ENCODE measurements at places on chromosomes 5 and 9.

- no peak for DNase-seq
These were observed 13.6 kb upstream of the CAST start for GRCh38 chr5:96648593-96648992.

- no peak for DNase-seq
These were observed 1.4 kb downstream of the NDUFA8 start for GRCh38 chr9:122158202-122158601.

- DNase-seq = no peak
These were observed 26.2 kb downstream of the NIPAL4 start for GRCh38 chr5:157486221-157486681.

GRCh38 chr9:4084435-4084818, 215.4 kb downstream of the GLIS3 start:
- no peak for DNase-seq

GRCh38 chr9:109551651-109552050, 53.5 kb upstream of the PTPN3 start:
- no peak for DNase-seq

GRCh38 chr5:15261269-15261995, 238.5 kb upstream of the FBXL7 start:
- no peak for DNase-seq

GRCh38 chr9:134983074-134983473, 65.4 kb upstream of the FCN1 start:
- DNase-seq = no peak

DNA sequence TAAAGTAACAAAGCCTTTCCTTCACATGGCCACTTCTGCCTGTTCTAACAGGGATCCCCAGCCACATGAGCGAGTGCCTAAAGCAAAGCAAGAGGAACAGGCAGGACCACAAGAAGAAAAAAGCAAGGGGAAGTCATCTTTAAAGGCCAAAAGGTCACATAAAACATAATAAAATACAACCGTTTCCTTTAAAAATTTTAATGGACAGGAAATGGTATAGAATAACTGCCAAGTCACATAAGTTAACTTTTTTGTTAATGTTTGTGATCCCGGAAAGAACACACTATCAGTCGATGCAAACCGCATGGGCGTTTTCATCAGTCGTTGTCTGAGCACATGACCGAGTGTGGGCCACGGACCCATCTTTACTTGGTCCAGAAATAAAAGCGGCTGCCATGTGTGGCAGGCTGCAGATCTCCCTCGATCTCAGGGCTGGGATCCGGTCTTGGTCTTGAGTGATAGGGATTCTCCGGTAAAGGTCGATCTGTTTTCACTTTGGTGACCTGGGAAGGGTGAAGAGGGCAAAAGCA, 15.6 kb downstream of the NDUFA8 start:
- DNase-seq = no peak

DNA sequence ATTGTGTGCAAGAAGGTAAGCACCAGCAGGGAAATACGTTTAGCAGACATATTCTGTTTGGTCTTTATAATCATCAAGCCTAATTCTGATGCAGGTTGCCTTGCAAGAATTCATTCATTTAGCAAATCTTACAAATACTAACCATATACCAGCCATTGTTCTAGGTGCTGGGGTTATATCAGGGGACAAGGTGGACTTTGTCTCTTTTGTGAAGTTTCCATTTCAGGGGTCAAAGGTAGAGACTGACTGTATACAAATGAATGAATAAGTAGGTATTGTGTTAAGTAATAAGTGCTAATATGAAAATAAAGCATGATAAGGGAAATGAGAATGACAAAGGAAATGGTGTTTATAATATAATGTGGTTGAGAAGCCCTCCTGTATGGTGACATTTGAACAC, 64.0 kb downstream of the LNPEP start:
- no peak for DNase-seq

DNA sequence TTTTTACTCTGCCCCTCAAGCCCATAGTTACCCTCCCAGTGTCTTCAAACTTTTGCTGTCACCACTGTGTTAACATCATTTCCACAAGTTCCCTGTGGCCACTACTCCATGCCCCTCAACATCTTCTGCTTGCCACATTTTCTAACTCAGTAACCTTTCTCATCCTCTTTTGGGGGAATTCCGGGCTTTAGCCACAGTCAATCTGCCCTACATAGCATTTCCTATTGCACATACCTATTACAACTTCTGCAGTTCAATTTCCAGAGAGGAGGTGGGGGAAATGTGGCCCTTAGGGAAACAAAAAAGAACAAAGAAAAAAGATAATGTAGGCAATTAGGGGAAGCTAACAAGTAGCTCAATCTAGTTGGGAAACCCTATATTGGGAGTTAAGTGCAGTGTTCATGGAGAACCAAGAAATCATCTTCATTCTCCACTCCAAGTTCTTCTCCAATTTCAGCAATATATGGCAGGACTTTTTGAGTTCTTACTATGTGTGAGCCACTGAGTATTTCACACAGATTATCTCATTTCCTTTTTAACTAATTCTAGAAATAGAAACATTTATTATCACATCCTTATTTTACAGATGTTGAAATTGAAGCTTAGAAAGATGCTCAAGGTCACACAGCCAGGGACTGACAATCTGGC, 40.2 kb upstream of the LPAR1 start:
- no peak for DNase-seq

GRCh38 chr9:77917800-77918199, 113.8 kb downstream of the GNAQ start:
- DNase-seq = no peak

DNA sequence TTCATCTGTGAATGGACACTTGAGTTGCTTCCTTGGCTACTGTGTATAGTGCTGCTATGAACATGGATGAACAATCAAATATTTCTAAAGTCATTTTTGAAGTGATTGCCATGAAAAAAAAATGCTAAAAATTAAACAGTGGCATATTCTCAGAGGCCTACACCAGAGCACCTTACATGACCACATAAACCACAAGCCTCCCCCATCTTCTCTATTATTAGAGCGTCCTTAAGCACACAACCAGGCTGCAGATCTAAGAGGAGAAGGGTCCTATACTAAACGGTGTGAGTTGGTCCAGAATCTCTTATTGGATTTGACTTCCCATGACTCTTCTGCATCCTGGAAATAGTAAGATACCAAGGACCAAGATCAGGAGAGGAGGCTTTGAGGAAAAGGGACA, 34.3 kb downstream of the PCA3 start:
- DNase-seq = no peak

DNA sequence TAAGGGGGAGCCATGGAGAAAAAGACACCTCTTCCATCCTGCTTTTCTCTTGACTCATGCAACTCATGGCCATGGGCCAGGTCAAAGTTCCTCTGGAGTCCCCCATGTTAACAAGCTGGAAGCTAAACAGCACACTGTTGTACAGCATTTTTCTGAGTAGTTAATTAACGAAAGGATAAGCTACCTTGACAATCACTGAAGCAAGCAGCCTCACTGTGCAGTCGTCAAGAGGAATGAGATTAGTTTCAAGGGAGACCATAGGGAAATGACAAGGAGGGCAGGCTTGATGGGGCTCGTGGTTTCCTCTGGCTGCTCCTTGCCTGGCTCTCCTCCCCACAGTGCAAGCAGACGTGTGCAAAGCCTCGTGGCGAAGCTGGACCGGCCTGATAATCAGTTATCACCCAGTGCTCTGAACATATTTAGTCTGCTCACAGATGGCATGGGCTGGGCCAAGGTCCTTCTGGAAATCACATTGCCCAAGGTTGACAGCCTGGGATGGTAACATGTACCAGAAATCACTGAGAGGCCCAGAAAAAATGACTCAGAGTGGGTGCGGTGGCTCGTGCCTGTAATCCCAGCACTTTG, 209.5 kb downstream of the SLIT3 start:
- DNase-seq = no peak

DNA sequence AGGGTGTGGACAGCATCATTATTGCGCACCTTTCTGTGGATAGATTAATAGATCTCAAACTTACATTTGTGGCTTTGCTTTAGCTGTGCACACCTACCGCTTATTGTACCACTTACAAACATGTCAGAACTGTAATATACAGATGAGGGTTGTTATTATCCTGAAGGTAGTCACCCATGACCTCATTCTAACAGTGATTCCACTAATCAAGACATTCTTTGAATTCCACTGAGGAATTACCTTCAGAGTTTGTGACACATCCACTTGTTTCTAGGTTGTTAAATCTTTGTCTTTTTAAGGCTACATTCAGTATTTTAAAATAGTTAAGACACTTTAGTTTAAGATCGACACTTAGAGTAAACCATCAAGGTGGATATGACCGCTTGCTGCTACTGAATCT, 7.8 kb downstream of the KCNV2 start:
- no peak for DNase-seq

GRCh38 chr9:74379718-74380117, 117.4 kb upstream of the RORB start:
- DNase-seq = peak; percentile 20

- DNase-seq = peak; percentile 64
These were observed 4.3 kb upstream of the AHRR start for GRCh38 chr5:317086-317811.

DNA sequence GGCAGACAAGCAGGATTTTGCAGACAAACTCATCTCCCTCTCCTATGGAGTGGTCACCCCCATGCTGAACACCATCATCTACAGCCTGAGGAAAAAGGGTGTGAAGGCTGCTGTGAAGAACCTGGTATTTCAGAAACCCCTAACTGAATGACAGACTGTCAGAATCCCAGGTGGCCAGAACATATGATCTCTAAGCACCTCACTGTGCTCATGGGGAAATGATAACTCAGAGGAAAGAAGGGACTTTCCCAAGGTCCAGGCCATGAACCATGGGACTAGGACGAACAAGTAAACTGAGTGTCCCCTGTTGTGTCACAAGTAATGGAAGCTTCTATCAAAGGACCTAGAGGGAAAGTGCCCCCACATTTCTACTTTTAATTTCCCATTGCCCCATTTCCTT, 14.7 kb upstream of the RECK start:
- no peak for DNase-seq

DNA sequence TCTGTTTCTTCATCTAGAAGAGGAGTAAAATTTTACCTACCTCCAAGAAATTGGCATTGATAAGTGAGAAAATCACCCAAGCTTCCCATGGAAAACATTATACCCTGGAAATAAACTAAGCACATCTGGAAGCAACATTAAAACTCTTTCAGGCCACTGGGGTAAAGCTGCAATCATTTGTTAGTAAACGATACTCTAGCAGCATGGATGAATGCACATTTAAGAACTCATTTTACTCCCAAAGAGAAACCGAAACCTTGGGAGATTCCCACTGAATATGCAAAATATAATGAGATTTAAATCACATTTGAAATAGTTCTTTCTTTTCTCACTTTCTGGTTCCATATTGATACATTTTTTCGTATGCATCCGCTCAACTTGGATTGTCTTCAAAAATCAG, 467.5 kb downstream of the EFNA5 start:
- no peak for DNase-seq

DNA sequence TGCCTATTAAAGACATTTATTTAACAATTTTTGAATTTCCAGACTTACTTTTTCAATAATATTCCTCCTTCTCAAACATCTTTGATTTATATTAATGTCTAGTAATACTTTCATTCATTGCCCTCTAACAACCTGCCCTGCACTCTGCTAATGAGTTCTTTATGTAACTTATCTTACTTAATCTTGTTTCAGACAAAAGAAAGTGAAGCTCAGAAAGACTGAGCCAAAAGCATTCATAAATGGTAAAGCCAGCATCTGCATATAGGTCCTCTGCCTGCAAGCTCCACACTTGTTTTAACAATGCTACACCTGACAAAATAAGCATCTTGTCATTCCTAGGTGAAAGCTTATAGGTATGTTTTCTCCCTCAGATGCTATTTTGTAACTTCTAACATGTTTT, 2.4 kb upstream of the TNPO1 start:
- DNase-seq = no peak

- no peak for DNase-seq
These were observed 35.1 kb downstream of the CDH10 start for GRCh38 chr5:24609706-24610105.

DNA sequence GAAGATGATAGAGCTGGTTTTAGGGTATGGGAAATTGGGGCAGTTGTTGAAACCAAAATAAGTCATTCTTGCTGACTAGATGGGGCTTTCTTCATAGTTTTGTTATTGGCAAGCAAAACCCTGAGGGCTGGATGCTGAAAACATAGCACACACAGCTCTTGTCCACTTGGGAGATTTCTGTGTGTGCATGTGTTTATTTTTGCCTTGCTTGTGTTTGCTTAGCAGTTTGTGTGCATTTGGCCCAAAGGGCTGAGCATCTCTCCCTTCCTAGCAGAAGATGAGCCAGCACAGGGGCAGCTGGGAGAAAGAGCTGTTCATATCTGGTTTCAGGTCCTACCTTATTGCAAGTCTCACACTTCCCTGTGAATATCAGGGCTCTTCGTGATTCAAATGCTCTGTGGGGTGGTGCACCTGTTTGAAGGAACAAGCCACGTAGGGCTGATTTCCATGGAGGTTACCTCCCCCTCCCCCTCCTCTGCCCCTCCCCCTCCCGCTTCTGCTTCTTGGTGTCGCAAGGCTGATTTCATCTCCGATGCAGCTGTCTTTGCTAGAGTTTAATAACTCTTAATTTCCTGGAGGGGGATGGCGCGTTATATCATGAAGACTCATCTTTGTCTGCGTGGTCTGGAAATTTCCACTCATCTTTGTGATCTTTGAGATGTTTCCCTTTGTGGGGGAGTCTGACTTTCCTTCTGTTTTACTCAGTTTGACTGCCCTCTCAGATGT, 296.5 kb downstream of the ARHGAP26 start:
- DNase-seq = no peak

DNA sequence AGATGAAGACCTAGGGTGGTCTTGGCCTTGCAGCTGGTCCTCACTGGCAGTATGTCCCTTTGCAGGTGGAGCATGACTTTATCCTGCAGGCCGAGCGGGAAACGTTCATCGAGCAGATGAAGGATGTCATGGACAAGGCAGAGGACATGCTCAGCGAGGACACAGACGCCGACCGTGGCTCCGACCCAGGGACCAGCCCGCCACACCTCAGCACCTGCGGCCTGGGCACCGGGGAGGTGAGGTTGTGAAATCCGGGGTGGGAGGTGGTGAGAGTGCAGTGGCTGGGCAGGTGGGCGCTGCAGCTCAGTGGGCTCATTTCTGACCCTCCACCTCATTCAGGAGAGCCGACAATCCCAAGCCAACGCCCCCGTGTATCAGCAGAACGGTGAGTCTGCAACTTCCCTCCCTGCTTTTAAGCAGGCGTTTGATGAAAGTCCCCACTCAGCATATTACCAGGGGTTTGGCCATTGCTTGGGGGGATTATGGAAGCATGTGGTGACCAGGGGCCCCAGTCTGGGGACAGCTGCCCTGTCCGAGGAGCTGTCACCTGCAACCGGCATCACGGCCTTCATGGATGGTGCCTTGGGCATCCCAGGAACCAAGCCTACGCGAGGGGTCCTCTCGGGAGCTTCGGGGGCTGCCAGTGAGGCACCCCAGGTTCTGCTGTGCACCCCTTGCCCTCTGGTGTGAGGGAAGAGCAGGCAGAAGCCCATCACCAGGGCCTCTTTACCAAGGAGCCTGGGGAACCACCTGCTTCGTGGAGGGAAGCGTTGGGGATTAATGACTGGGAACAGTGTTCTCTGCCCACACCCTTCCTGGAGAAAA, 84.0 kb downstream of the WNK2 start:
- no peak for DNase-seq

DNA sequence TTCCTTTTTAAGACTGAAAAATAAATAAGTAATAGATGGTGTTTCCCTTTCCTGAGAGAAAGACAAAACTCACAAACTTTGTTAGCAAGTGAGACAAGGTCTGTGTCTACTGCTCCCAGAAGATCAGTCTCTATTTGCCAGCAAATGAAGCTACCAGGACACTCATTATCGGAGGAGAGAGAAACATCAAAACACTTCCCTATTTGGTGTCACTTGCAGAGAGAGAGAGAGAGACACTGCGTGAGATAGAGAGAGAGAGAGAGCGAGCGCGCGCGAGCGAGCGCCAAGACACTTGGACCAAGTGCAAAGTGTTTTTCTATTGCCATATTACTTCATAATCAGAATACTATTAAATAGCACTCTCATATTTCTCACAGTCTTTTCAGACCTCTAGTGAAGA, 142.7 kb downstream of the KCNN2 start:
- DNase-seq = no peak

All from neuronal stem cell (in vitro differentiated cells).